ENCODE measurements at places on chromosomes 2 and 18.

DNA sequence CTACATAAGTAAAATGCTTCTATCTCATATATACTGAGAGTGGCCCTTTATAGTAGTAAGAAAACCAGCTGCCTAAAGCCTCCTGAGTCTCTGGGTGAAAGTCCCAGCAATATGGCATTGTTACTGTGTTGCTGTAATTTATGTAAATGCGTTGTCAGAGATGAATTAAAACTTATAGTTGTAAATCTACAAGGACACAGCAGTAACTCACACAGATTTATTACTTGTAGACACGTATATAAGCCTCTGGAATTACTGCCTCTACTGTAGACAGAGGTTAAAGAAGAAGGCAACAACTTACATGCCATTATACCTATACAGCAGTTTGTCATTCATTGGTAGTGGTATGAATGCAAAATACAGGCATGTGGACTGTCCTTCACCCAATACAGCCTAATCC is 169.1 kb upstream of the BOD1L2 start:
- H3K4me1 ChIP-seq, result no peaks in the 10 kb centered on the region
- H3K4me3 ChIP-seq, result no peak overlapping the region
- DNase-seq, result no peak
- H3K27me3 ChIP-seq, result no peaks in the 10 kb centered on the region
- no peaks in the 10 kb centered on the region for H3K36me3 ChIP-seq
- H3K27ac ChIP-seq, result no peak overlapping the region

- no peak overlapping the region for H3K4me3 ChIP-seq
- no peak overlapping the region for H3K27ac ChIP-seq
- DNase-seq, result no peak
- H3K36me3 ChIP-seq, result no peaks in the 10 kb centered on the region
These were observed 173.2 kb upstream of the COPS8 start for GRCh38 chr2:236912326-236913120.

GRCh38 chr2:188032306-188032705 is 259.4 kb upstream of the GULP1 start:
- no peaks in the 10 kb centered on the region for H3K4me1 ChIP-seq
- H3K27ac ChIP-seq, result no peak overlapping the region
- no peaks in the 10 kb centered on the region for H3K27me3 ChIP-seq

DNA sequence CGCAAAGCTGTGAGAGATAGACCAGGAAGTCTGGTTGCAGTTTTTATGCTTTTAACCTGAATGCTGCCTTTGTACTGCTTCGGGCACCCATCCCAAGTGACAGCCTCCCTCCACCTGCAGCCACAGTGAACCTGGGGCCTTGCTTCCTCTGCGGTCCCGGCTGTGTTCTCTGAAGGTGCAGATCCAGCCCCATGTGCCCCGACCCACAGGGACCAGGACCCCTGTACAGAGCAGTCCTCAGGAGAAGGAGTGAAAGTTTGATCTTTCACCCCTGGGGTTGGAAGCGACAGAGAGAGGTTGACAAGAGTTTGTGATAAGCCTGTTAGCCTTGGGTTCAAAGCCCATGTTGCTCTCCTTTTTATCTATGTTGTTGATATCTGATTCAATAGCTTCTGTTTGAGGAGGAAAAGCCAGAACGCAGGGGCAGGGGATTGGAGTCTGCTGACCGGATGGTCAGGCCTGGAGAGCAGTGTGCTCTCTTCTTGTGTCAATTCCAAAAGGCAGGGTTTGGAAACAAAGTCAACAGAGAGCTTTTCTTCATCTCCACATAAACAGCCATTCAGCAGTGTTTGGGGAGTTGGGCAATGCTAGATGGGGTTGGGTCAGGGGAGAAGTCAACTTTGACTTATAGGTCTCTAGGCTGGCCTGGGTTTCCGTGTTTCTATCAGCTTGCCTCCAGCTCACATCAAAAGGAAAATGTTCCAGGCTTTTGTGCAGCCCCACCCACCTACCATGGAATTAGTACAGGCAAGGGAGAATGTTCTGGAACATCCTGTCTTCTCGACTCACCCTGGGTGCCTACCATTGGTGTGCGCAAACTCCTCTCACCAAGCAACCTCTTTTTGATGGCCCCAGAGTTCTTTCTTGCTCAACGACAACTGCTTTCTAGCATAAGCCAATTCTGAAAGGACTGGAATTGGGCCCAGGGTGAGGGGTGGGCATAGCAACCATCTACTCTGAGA is 214.9 kb downstream of the ALPK2 start:
- no peaks in the 10 kb centered on the region for H3K4me1 ChIP-seq
- no peak overlapping the region for H3K4me3 ChIP-seq
- no peaks in the 10 kb centered on the region for H3K27me3 ChIP-seq
- no peak overlapping the region for H3K27ac ChIP-seq

DNA sequence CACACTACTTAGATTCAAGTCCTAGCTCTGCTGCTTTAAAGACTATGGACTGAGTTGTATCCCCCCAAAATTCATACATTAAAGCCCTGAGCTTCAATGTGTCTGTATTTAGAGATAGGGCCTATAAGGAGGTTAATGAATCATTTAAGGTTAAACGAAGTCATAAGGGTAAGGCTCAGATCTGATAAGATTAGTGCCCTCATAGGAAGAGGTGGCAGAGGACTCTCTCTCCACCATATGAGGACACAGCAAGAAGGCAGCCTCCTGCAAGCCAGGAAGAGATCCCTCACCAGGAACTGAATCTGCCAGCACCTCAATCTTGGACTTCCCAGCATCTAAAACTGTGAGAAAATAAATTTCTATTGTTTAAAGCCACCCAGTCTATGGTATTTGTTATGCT is 3.1 kb upstream of the CYTIP start:
- DNase-seq, result no peak
- H3K27me3 ChIP-seq, result no peaks in the 10 kb centered on the region
- peaks cover 34% of the 10 kb centered on the region for H3K4me1 ChIP-seq
- peaks cover 5% of the 10 kb centered on the region for H3K36me3 ChIP-seq
- peak overlapping the region; percentile 29 for H3K27ac ChIP-seq
- peak overlapping the region; percentile 21 for H3K4me3 ChIP-seq

- DNase-seq, result no peak
- H3K4me1 ChIP-seq, result no peaks in the 10 kb centered on the region
- H3K27ac ChIP-seq, result no peak overlapping the region
- H3K4me3 ChIP-seq, result no peak overlapping the region
- H3K27me3 ChIP-seq, result no peaks in the 10 kb centered on the region
These were observed 70.8 kb upstream of the BZW1 start for GRCh38 chr2:200740907-200741306.

GRCh38 chr2:15941871-15942710 is 1.7 kb downstream of the MYCN start:
- no peak overlapping the region for H3K27ac ChIP-seq
- peaks cover 19% of the 10 kb centered on the region for H3K4me1 ChIP-seq
- H3K27me3 ChIP-seq, result peaks cover 11% of the 10 kb centered on the region
- peak overlapping the region; percentile 44 for H3K4me3 ChIP-seq
- DNase-seq, result no peak

DNA sequence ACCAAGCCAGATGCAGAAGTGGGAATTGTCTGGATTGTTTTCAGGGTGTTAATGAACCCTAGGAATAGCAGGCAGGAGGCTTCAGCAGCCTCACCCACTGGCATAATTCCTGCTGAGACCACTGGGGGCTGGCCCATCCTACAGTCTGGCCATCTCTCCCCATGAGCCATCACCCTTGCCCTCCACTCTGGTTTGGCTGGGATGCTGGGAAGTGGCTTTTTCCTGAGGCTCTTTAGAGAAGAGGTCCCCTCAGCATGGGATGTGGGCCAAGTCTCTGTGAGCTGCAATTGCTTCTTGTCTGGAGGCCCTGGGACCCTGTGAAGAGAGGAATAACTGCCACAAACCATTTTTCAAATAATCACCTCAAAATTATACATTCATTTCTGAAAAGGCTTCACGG is 4.0 kb downstream of the TCF7L1 start:
- H3K4me3 ChIP-seq, result no peak overlapping the region
- H3K4me1 ChIP-seq, result peaks cover 18% of the 10 kb centered on the region
- no peak overlapping the region for H3K27ac ChIP-seq
- DNase-seq, result no peak
- H3K36me3 ChIP-seq, result no peaks in the 10 kb centered on the region

- peaks cover 14% of the 10 kb centered on the region for H3K4me1 ChIP-seq
- no peak overlapping the region for H3K4me3 ChIP-seq
- no peaks in the 10 kb centered on the region for H3K36me3 ChIP-seq
- DNase-seq, result no peak
- no peaks in the 10 kb centered on the region for H3K27me3 ChIP-seq
These were observed 3.0 kb upstream of the GFPT1 start for GRCh38 chr2:69390001-69390400.

DNA sequence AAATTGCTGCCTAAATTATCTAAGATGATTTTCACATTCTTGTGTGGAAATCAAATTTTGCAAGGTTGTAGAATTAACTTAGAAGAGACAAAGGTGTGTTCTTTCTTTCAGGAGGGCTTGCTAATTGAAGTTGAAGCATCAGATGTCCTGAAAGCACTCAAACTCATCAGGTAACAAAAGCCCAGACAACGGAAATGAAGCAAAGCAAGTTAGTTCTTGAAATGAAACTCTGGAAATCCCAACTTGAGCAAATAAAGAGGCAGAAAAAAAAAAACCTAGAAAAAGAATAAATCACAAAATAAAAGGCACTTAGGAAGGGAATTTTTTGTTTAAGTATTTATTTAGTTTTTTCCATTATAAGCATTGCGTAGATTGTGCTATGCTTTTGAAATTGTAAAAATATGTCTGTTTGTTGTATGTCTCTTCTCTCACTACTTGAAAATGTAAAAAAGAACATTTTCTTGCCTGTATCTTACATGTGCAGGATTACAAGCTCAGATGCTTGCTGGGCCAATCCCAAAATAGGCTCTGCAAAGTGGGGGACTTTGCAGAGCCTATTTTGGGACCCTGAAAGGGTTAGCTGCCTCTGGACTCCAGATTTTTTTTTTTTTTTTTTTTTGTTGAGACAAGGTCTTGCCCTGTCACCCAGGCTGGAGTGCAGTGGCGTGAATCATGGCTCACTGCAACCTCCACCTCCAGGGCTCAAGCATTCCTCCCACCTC is 46.7 kb downstream of the FAM161A start:
- H3K27me3 ChIP-seq, result no peaks in the 10 kb centered on the region
- no peaks in the 10 kb centered on the region for H3K4me1 ChIP-seq
- H3K27ac ChIP-seq, result no peak overlapping the region

- no peak for DNase-seq
- H3K4me1 ChIP-seq, result no peaks in the 10 kb centered on the region
- H3K27me3 ChIP-seq, result no peaks in the 10 kb centered on the region
- no peak overlapping the region for H3K27ac ChIP-seq
- no peak overlapping the region for H3K4me3 ChIP-seq
- no peaks in the 10 kb centered on the region for H3K36me3 ChIP-seq
These were observed 32.8 kb downstream of the PKP4 start for GRCh38 chr2:158489366-158490112.

- DNase-seq, result no peak
- no peak overlapping the region for H3K4me3 ChIP-seq
- no peaks in the 10 kb centered on the region for H3K27me3 ChIP-seq
- H3K27ac ChIP-seq, result no peak overlapping the region
These were observed 25.5 kb downstream of the MARCHF4 start for GRCh38 chr2:216346781-216347180.

DNA sequence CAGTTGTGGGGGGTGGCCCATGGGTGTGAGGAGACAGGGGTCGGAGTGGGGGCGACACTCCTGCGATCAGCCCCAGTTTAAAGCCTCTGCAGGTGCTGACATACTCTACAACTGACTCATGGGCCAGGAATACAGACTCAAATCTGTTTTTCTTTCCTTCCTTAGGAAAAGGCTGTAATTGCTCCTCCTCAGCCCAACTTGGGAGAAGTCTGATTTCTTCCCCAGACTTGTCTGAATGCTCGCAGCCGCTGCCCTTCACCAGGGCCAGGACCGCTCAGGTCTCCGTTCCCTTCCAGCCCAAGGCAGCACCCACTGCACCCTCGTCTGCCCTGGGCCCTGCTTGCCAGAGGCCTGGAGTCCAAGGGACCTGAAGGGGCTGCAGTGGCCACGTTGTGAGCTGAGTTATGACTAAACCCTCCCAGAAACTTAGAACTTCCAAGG is 41.3 kb downstream of the RHOB start:
- no peaks in the 10 kb centered on the region for H3K36me3 ChIP-seq

Data from effector memory CD4-positive, alpha-beta T cell (primary cell).